ENCODE measurements at places on chromosomes 11 and 22. TPM values are rescaled to one million over a fixed set of nuclear protein-coding genes. Genes with fewer than 3 reads are reported as not detected.

The OR51I1 gene
- not detected for total RNA-seq

DNA sequence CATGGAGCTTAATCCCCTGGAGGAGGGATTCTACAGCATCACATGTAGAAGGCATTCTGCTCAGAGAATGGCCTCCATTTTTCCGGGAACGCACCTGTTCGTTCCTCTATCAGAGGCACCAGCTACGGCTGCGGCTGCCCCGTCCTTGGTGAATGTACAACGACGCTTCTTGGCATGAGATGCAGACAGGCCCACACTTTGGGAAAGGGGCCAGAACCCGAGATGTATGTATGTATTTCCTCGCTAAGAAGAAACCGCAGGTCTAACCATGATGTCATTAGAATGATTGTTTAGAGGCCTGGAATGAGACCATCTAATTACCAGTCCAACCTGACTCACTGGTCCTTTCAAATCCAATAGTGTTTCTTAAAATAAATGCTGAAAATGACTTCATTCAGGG lies 1293.4 kb downstream of the TBC1D22A start:
- DNase-seq: peak; percentile 15

DNA sequence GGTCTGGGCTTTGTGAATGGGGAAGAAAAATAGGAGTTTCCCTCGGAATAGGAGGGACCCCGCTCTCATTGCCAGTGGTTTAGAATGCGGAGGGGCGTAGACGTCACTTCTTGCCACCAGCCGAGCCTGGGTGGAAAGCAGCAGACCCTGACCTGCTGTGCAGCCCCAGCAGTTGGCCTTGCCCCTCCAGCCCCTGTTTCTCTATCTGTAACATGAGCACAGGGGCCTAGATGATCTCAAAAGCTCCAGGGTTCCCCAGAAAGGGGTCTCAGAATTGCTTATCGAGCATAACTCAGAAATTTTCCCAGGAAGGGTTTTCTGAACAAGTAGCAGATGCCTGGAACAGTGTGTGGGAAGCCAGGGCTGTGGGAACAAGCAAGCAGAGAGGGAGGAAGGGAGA lies 43.9 kb downstream of the C11orf91 start:
- no peak for DNase-seq

- no peak for DNase-seq
Observed at GRCh38 chr11:43948341-43949225, 6.1 kb downstream of the C11orf96 start.

DNA sequence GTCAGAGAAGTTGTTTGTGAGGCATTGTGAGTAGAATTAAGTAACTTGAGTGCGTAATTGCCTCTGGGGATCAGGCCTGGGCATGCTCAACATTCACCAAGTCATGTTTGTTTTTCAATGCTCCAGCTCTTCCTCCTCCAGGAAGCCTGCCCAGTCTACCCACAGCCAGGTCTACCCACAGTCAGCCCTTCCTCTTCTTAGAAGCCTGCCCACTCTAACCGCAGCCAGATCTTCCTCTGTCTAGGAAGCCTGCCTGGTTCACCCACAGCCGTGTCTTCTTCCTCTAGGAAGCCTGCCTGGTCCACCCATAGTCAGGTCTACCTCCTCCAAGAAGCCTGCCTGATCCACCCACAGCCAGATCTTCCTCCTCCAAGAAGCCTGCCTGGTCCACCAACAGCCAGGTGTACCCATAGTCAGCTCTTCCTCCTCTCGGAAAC lies 25.0 kb downstream of the LRP5 start:
- no peak for DNase-seq

GRCh38 chr11:44171518-44171917 lies 76.0 kb downstream of the EXT2 start:
- no peak for DNase-seq

GRCh38 chr11:27485930-27486773 lies 13.6 kb upstream of the LGR4 start:
- peak; percentile 59 for DNase-seq

The UBQLN3 gene
- 0.24 TPM for total RNA-seq

DNA sequence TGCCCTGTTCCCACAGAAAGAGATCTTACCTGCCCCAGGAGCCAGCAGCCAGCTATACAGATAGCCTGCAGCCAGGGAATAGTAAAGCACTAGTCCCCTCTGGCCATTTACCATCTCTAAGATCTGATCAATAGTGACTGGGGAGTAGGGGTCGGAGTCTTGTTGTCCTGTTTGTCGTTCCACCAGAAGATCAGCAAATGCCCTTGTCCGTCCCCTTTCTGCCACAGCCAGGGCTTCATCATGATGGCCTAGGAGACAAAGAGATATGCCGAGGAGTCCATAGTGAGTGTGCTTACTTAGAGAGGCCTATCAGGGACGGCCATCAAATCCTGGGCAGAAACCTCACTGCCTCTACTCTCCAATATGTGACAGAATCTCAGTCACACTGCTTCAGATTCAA lies 177.1 kb upstream of the PITPNB start:
- DNase-seq: no peak

DNA sequence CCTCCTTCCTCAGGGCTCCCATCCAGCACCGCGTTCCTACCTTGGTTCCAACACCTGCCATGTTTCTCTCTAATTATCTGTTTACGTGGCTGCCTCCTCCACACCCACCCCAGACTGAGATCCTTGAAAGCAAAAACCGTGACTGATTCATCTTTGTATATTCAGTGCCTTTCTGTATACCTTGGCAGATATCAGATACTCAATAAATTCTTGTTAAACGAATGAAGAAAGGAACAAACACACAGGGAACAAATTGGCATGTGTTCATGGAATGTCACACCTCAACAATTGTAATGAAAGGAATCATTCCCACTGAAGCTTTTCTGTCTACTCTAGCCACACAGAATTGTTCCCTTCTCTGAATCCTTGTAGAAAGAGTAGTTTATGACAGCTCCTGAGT lies 20.4 kb upstream of the LRRC55 start:
- DNase-seq: no peak

The OTOG gene
- 0.95 TPM for total RNA-seq

The ACTN3 gene
- total RNA-seq: 1.7 TPM

- no peak for DNase-seq
Observed at GRCh38 chr11:115980337-115981103, 476.3 kb upstream of the CADM1 start.

GRCh38 chr11:80173371-80174136 lies 732.7 kb upstream of the TENM4 start:
- no peak for DNase-seq

DNA sequence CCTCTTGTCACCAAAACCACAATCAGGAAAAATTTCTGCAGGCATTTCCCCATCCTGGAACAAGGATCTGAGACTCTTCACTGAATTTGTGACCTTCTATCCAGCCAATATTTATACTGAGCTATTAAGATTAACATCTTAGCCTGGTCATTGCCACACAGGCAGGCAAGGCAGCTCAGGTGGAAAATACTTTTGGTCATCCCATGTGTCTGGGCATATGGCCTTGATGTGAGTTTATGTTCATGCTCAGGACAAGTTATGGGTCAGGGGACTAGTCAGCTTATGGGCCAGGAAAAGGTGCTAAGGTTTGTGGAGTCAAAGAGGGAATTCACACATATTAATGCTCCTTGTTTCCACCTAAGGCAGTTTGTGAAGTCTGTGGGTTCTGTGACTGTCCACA lies 124.3 kb upstream of the TOP3B start:
- no peak for DNase-seq

GRCh38 chr11:4090258-4090657 lies 4.3 kb upstream of the RRM1 start:
- DNase-seq: no peak

The HBB gene
- not detected for total RNA-seq

DNA sequence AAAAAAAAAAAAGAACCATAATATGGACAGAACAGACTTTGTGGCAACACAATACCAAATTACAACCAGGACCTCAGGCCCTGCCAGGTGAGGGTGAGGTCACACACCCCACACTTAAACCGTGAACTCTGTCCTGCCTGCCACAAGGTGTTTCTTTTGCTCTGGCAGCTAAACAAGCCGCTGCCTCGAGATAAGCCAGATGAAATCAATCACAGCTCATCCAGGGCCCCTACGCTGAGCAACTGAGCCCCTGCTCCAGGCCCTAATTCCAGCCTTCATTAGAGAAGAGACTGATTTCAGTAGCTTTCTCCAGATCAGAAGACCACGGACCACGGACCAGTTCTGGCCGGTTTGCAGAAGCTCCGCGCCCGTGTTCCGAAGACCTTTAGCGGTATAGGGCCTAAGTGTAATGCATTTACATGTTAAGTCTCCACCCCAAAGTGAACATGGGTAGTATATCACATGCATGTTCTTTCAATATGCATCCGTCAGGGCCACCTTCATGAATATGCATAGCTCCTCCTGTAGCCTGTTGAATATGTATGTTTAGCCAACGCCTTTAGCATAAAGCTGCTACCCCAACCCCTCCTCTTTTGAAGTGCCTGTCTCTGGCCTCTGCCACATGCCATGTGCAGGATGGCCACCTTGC lies 14.8 kb upstream of the RAC2 start:
- peak; percentile 62 for DNase-seq

The AIFM3 gene
- total RNA-seq: 2.7 TPM

- DNase-seq: no peak
Observed at GRCh38 chr22:46574438-46574992, 37.1 kb upstream of the CELSR1 start.

- no peak for DNase-seq
Observed at GRCh38 chr11:45576461-45577215, 88.8 kb downstream of the CHST1 start.

DNA sequence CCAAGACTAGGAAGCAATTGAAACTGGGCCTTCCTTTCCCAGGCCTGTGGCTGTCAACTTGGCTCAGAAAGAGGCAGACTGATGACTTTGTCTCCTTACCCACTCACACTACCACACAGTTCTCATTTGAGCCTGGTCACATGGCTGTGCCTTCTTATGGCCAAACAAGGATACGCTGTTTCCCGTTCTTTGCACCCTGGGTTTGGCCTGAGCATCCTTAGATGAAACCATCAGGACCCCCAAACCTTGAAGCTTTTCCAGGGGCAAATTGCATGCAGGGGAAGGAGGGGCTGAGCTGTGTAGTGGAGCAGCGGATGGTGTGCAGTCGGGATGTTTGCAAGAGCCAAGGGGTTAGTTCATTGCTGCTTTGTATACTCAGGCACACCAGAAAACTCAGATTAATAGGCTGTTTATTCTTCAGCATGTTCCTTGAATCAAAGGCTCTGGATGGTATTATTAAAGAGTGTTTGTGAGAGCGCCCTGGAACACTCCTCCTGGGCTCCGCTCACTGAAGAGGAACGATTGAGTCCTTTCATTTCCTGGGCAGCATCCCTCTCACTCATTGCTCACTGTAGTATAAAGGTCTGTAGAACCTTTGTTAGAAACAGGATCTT lies 69.8 kb downstream of the ARFGAP2 start:
- no peak for DNase-seq

DNA sequence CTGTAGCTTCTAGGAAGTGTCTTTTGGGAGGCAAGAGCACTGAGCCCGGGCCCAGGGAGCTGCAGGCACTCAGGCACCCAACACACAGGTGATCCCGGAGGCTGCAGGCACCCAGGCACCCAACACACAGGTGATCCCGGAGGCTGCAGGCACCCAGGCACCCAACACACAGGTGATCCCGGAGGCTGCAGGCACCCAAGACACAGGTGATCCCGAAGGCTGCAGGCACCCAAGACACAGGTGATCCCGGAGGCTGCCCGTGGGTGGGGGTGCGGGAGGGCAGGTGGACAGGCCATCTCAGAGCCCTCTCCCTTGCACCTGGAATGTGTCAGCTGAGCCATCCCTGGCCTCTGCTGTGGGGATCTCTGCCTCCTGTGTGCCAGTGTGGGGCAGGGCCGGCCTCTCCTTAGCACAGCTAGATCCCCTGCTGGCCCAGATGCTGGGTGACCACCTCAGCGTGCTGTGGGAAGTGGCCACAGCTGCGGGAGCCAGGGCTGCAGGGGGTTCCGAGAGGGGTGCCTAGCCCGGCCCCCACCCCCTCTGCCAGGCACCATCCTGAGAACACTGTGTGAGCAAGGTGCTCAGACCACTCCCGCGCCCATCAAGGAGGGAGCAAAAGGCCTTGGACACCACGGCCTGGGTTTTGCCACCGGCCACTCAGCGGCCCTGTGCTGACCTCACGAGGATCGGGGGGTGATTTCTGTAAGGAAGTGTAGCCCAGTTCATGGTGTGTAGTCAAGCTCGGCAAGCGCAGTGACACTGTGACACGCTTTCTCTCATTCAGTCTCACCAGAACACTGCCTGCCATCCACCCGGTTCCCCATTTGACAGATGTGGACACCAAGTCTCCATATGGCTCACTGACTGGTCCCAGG lies 14.2 kb downstream of the MRGPRG start:
- DNase-seq: no peak

DNA sequence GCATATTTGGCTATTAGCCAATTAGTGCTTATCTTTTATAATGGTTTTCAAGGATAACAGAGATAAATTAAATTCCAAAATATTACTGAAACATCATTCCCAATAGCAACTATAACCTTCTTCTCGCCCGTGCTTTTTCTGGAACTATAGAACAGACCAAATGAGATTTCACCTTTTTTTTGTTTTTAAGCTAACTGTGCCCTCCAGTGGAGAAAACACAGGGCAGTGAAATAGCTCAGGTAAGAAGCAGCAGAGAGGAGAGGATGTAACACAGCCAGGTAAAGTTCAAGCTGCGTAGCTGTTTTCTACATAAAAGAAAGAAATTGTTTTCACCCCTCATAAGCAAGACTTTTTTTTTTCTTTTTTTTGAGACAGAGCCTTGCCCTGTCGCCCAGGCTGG lies 28.2 kb downstream of the HSD17B12 start:
- DNase-seq: no peak

GRCh38 chr11:108958368-108959104 lies 293.7 kb downstream of the DDX10 start:
- DNase-seq: no peak

GRCh38 chr22:49934891-49935557 lies 16.6 kb downstream of the CRELD2 start:
- peak; percentile 80 for DNase-seq

The MUC15 gene
- not detected for total RNA-seq

The HEPN1 gene
- total RNA-seq: not detected

The FAM227A gene
- total RNA-seq: 6.0 TPM

DNA sequence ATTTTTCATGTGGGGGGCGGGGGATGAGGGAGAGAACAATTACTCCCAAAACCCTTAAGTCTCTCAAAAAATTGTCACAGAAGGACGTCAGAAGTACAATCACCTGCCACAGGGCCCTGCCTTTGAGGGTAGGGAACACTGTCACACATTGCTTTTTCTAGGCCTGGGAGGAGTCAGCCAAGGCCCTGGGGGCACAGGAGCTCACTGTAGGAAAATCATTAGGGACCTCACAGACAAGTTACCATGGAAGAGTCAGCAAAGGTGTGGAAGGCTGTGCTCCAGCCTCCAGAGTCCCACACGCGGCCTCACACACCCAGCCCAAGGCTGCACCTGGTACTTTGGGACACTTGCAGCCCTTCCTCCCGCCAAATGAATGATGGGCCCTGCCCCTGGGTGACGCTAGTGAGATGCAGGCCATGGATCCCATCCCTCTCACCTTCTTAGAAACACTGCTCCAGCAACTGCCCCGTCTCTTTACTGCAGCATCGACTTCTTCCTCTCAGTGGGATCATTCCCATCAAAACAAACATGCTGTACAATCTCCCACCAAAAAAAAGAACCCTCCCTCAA lies 3.3 kb downstream of the PLEKHA7 start:
- peak; percentile 65 for DNase-seq
